ENCODE measurements at places on chromosomes 5 and 9.

DNA sequence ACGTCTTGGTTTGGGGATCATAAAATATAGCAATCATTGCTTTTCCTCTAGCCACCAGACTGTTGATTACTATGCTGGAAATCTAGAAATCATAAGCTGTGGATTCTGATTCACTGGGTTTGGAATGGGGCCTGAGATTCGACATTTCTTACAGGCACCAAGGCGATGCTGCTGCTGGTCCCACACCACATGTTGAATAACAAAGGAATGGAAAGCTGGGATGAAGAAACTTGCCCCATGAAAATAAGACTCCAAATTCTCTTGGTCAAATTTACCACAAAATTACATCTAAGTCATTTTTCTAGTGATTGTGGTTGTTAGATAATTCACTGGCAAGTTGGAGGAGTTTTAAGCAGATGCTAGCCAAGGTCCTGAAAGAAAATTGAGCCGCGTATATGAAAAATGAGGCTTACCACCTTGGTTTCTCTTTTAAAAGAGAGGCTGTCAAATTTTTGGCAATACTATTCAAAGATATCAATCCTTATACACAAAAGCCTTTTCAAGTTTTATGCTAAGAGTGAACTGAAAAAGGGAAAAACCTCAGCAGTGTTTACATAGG, 23.0 kb upstream of the MEIKIN start:
- no peak for DNase-seq

- DNase-seq = no peak
These were observed 665.1 kb upstream of the COX7C start for GRCh38 chr5:85952680-85953079.

DNA sequence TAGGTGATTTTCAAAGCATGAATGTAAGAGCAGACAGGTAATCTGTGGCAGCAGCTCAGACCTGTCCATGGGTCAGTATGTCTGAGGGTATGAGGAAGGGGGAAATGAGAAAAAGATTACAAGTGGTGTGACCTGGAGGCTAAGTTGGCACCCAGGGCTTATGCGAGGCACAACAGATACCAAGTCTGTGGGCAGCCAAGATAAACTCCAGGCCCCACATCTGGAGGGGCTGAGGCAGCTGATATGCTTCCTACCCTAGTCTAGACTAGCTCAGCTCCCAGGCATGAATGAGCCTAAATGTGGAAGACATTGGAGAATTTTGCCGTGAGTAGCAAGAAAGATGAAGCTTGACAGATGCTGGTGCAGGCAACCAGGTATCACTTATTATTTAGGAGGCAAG, 151.7 kb downstream of the PIK3R1 start:
- no peak for DNase-seq

- no peak for DNase-seq
These were observed 328.8 kb downstream of the PRELID2 start for GRCh38 chr5:145506185-145506850.

GRCh38 chr5:160432196-160432595, 10.5 kb downstream of the PTTG1 start:
- DNase-seq = no peak

- DNase-seq = no peak
These were observed 13.1 kb upstream of the IGFBPL1 start for GRCh38 chr9:38437193-38437823.

DNA sequence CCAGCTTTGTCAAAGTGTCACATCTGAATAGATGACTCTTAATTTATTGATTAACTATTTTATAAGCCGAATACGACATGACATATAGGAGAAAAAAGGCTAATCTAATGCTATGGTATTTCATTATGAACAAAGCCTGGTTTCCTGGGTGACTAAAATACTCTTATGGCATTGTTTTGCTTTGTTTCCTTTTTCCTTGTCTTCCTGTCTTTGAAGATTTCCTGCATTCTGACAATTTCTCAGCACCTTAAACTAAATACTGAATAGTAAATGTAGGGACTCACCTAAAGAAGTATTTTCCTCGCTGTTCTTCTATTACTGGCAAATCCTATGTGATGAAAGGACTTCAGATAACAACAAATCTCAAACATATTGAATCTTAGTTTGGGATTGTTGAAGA, 1284.5 kb downstream of the EFNA5 start:
- no peak for DNase-seq

DNA sequence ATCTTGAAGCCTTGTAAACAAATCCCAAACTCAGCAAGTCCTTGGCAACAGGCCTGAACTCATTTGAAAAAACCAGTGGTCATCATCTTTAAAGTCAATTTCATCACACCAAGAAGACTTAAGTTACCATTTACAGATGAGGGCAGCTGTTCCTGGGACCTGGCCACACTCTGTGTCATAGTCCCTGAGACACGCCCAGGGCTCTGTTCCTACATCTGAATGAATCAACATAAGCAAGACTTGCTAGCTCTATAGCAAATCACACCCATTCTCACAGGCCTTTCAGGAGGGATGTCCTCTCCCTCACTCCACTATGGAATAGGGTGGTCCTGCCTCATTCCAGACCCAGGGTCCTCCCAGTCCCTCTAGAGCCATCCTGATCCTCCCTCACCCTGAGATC, 142.8 kb downstream of the NSG2 start:
- no peak for DNase-seq

DNA sequence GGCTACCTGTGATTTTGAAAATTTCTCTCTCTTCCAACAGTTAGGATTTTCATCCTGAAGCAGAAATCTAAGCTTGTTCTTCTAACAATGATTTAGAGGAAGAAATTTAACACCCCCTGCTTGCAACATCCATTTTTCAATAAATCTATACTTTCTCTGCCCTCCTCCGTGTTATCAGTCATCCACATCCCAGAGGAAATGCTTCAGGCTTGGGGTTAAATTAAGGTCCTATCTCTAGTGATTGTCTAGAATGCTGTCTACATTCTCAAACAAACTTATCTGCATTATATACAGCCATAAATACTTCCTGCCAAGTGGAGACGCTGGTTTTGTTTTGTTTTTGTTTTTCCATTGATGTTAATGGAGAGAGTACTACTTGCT, 371.0 kb downstream of the CSNK1G3 start:
- DNase-seq = no peak

DNA sequence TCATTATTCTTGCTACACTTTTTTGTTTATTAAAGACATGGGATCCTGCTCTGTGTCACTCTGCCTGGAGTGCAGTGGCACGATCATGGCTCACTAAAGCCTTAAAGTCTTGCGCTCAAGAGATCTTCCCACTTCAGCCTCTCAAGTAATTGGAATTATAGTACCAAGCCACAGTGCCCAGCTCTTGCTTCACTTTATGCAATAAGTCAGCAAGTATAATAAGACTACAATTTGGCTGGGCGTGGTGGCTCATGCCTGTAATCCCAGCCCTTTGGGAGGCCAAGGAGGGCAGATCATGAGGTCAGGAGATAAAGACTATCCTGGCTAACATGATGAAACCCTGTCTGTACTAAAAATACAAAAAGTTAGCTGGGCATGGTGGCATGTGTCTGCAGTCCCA, 5.9 kb downstream of the C9orf153 start:
- no peak for DNase-seq

DNA sequence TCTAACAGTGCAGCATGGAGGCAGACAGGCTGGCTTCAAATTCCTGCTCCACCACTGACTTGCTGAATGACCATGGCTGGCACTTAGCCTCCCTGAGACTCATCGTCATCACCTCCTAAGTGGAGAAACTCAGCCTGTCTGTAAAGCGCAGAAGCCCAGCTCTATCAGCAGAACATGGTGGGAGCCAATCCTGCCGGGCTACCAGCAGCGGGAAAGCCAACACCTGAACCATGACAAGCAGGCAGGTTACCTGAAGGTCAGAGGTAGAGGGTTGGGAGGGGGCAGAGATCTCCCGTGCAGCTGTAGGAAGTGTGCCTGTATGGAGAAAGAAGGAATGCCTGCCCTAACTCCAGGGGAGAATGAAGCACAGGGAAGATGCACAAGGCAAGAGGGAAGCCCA, 72.6 kb upstream of the LRRTM2 start:
- DNase-seq = no peak

- DNase-seq = no peak
These were observed 83.5 kb upstream of the MINAR2 start for GRCh38 chr5:129664336-129664937.

DNA sequence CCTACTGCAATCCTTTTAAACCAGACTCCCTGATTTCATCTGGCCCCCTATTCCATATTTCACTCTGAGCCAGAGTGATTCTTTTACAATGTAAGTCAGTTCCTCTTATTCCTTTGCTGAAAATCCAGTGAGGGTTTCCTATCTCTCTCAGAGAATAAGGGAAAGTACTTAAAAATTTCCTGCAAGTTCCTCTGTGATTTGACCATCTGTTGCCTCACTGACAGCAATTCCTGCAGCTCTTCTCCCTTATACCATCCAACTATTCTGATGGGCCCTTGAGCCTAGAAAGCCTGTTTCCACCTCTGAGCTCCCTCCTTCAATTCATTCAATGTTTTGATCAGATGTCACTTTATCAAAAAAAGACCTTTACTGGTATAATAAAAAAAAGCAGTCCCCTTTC, 317.1 kb upstream of the CCNH start:
- no peak for DNase-seq

GRCh38 chr9:124504530-124505005, 2.6 kb downstream of the NR5A1 start:
- DNase-seq = no peak

GRCh38 chr9:97384406-97385262, 27.3 kb upstream of the TDRD7 start:
- DNase-seq = no peak

- DNase-seq = no peak
These were observed 1.2 kb downstream of the VCAN start for GRCh38 chr5:83472508-83473345.

- DNase-seq = no peak
These were observed 94.2 kb downstream of the DPYSL3 start for GRCh38 chr5:147415651-147416050.

DNA sequence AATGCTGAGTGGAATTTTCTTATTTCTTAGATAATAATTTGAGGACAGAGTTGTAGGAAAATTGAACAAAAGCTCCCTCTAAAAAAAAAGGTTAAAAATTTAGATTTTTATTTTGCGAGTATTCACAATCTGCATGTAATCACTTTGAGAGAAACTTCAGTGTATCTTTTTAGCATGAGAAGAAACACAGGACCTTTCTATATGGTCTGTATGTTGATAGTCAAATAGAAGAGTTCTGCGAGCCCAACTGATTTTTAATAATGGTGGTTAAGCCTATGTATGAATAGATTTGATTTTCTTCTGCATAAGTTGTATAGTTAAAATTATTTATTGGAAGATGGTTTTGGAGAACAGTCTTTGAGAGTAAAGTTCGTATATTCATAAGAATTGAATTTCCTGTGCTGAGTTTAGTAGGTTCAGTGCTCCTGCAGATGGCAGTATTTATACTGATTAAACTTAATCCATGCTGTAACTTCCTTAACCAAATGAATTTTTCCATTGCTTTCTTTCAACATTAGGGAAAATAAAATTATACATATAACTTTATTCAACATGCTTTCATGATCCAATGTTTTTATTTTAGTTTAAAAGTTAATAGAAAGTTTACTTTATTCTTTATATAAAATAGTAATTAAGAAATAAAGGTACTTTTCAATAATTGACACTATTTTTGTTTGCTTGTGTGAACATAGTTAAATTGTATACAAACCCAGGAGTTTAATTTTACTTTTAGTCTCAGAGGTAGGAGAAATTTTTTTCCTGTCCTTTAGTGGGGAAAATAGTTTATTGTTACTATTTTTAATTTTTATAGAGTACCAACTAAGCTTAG, 19.6 kb downstream of the TCERG1 start:
- no peak for DNase-seq

DNA sequence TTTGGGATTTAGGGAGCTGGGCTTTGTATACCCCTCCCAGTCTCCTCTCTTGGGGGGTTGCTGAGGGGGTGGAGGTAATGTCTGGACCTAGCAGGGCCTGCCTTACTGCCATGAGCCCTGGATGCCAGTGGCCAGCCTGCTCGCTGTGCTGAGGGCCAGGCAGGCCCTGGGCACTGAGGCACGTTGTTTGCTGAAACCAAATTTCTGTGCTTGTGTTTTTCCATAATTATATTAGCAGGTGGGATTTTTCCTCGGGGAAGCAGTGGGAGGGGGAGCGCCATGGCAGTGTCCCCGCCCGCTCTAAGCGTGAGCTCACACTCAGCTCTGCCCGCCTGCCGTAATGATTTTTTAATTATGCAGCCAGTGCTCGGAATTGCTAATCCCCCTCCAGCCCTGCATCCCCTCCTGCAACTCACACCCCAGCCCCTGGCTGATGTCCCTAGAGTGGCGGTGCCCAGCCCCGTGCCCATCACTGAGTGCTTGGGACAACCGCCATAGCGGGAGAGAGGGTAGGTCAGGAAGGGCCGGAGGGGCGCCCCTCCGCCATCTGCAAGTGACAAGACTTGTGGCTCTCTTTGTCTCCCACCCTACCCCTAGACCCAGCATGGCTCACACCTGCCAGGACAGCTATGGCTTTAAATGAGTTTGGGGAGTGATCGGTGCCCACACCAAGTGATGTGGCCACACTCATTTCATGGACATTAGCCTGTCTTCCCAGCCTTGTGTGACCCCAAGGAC, 20.9 kb downstream of the CXXC5 start:
- no peak for DNase-seq

- no peak for DNase-seq
These were observed 583.6 kb downstream of the CCDC171 start for GRCh38 chr9:16136451-16136850.

- DNase-seq = no peak
These were observed 32.1 kb downstream of the NFIB start for GRCh38 chr9:14281876-14282275.

- DNase-seq = no peak
These were observed 113.9 kb downstream of the DAB2IP start for GRCh38 chr9:121765021-121765950.

GRCh38 chr9:26893030-26893676, 551 bp upstream of the CAAP1 start:
- no peak for DNase-seq

DNA sequence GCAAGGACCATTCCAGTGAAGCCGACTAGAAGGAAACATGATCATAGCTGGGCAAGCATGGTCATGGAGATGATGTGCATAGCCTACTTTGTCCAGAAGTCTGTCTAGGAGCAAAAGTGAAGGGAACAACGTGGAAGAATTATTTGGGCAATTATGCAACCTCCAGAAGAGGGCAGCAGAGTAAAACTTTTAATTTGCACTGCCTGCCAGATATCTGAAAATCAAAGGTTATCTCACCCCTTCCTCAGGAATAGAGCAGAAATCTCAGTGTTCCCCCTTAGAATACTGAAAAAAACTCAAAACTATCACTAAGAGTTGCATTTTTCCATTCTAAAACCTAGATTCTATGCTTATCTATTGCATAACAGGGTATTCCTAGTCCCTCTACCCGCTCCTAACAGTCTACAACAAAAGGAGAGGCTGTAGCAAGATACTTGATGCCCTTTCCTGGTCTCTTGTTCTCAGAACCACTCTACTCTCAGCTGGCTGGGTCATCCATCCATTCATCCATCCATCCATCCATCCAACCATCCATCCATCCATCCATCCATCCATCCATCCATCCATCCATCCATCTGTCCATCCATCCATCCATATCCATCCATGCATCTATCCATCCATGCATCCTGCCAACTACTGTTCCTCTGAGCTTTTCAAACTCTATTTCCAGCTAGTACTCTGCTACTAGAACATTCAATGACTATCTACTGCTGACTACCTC, 8.4 kb upstream of the SETD9 start:
- peak; percentile 6 for DNase-seq

All from stimulated activated CD4-positive, alpha-beta T cell treated with anti-CD3 and anti-CD28 coated beads, Interleukin-12 subunit alpha, Interleukin-12 subunit beta, amount 100 ng/mL, for 24 hours (primary cell).